ENCODE measurements at places on chromosomes 1 and 21.

GRCh38 chr21:33968080-33968994 is 52.7 kb upstream of the ATP5PO start:
- DNase-seq, result no peak

- peak; percentile 55 for DNase-seq
These were observed 93.0 kb upstream of the BMP8A start for GRCh38 chr1:39398278-39399021.

DNA sequence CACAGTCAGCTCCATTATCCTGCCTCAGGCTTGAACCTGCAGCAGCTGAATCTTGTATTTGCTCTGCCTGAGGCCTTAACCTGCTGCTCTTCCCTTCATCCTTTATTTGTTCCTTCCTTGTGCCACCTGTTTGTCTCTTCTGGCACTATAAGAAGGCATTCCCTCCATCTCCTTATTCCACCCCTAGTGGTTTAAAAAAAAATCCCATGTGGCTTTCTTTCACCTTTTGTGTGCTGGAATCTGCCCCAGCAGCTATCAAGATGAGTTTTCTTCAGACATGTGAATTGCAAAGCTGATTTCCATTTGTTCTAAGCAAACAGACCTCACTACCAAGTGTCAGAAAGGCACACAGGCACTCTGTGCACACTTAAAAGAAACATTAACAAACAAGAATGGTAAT is 294.6 kb downstream of the TTLL7 start:
- no peak for DNase-seq

DNA sequence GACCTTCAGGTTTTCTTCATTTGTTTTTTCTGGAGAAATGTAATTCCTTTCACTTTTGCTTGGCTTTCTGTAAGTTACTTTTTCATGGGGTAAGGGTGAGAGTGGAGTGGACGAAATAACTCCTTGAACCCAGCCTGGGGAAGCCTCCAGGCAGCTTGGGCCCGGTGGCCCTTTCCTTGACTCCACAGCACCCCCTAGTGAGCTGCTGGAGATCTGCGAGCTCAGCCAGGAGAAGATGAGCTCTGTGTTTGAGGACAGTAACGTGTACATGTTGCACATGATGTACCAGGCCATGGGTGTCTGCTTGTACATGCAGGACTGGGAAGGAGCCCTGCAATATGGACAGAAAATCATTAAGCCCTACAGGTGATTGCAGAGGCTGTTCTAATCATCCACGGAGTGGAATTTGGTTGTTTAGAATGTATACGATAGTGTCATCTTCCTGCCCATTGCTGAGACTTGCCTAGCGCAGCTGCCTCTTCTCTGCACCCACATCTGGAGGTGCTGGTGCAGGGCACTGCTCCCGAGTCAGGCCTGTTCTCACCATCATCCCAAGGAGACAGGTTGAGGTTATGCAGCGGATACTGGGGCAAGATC is 51.0 kb downstream of the SMYD2 start:
- DNase-seq, result no peak

DNA sequence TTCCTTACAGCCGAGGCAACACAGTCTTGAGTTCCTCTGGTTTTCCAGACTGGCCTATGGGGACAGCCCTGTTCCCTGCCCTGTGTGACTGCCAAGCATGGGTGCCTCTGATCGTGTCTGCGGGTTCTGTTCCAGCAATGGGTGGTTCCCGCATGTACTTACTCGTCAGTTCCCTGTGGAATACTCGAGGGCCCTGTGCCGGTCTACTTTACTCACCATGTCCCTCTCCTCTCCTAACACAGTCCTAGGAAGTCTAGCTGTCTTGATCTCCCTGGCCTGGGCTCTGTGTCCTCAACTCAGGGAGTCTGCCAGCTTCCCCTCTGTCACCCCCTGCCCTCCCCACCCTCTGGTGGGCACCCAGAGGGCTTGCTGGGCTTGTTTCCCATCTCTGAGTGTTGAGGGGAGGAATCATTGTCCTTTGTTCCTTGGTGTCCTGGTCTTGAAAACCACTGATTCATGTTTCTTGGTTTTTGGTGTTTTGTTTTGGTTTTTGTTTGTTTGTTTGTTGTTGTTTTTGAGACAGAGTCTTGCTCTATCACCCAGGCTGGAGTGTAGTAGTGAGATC is 36.0 kb downstream of the TRAPPC10 start:
- no peak for DNase-seq

GRCh38 chr21:35850029-35850428 is 210.3 kb downstream of the SETD4 start:
- no peak for DNase-seq

DNA sequence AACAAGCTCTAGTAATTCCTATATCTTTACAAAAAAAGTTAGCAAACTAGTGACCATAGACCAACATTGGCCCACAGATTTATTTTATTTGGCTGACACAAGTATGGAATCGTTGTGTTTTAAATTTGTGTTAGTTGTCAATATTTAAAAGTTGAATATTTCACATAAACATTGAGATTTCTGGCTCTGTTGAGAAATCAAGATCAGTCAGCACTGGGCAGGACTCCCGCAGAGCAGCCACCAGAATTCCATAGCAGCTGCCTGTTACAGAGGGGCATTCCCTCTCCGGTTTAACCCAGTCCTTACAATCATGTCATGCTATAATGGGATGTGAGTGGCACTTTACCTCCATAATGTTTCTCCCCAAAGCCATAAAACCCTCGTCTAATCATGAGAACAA is 79.2 kb upstream of the NRIP1 start:
- DNase-seq, result no peak

- DNase-seq, result no peak
These were observed 150.3 kb downstream of the PEX14 start for GRCh38 chr1:10625076-10625475.

DNA sequence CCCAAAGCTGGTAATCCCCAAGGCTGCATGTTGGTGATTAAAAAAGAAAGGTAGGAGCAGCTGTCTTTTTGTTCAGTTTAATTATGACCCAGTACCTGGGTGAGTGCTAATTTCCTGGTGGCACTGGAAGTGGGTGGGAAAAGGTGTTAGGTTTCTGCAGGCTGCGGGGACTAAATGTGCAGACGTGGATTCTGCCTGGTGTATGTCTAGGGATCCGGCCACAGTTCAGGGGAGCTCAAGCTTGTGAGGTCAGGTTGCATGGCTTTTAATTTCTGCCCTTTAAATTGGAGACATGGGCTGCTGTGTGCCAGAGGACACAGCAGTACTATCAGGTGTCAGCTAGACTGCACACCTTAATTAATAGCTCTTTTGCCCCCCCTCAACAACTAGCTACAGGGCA is 20.3 kb upstream of the TBX19 start:
- no peak for DNase-seq

DNA sequence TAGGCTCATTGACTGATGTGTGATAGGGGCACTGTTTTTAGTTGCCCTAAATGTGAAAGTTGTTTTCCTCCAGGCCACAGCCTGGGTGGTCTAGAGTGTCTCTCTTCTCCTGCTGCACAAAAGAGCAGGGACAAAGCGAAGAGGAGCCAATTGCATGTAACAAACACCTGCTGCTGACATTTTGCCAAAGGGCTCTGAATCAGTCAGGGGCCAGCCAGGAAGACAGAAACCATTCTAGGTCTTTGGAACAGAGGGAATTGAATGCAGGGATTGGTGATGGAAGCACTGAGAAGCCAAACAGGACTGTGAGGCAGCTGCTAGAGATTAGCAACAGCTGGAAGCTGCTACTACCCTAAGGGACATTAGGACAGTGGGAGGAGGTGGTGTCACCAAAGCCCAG is 185.3 kb upstream of the POU3F1 start:
- no peak for DNase-seq

DNA sequence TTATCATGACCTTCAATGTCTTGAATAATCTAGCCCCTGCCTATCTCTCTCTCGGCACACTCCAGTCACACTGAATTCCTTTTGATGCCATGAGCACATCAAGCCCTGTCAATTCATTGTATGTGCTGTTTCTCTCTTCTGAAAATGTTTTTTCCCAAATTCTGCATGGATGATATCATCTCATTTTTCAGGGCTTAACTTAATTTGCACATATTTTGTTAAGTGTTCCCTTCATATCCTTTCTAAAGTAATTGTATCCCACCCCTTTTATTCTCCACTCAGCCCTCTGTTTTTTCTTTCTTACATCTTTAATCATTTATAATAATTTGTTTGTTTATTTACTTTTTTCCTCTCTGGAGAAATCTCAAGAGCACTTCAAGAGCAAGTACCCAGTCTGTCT is 149.9 kb downstream of the ZNF326 start:
- DNase-seq, result no peak

- no peak for DNase-seq
These were observed 160.0 kb downstream of the NEGR1 start for GRCh38 chr1:72122099-72122880.

GRCh38 chr1:44134071-44134920 is 7.1 kb downstream of the KLF18 start:
- no peak for DNase-seq

All from adrenal gland (tissue), 19 donors.